H7 (cell line): ENCODE measurements at places on chromosomes 5 and 9.

- no peak for DNase-seq
Observed at GRCh38 chr5:137228816-137229215, 270.3 kb downstream of the SPOCK1 start.

DNA sequence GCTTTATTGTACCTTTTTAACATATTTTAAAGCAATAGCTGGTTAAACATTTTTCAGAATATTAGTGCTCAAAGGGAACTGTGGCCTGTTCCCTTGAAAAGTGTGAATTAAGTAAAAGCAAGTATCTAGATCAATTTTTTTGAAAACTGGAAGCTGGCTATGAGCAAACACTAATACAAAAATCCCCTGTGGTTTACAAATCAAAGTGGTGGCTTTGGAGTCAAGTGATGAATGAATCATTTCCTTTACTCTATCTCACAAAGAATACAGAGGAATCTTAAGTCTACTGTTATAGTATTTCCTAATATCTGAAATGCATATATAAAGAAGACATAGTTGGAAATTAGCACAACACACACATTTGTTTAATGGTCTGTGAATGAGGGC, 212.4 kb upstream of the C9orf72 start:
- DNase-seq: no peak

DNA sequence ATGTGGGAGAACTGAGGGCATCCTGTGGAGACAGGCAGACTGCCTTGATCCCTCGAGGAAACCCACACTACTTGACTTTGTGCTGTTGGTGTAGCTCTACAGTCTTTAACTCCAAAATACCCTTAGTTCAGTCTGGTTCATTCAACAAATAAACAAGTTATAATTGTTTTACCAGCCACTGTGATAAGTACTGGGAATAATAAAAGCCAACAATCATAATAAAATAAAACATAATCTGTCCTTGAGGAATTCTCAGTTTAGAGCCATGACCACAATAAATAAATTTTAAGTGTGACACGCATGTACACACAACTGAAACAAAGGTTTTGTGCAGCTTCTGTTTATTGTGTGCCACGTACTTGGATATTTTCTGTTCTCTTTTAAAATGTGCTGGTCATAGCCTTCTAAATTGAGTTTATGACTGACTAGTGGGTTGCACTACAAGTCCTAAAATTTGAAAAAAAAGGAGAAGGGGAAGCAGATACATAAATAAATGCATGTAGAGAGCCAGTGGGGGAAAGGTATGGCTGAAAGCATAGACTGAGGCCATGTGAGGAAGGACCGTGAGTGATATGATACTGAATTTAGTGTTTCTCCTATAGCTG, 6.2 kb upstream of the SCAMP1 start:
- no peak for DNase-seq

GRCh38 chr5:78730300-78731094, 81.9 kb upstream of the LHFPL2 start:
- DNase-seq: no peak

DNA sequence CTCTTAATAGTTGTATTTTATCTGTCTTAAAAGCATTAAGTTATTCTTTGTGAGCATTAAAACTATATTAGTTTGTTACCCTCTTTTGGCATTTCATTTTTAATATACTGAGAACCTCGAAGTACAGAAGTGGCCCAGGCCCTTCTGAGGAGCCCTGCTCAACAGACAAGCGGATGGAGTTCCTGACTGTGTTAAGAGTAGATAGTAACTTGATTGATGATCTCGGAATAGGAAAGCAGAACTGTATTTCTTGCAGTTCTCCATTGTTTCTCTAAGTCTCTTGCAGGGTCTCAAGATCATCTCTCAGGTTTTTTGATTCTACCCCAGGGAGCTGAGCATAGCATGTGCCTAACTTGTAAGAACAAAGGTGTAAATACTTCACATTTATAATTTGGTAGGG, 139.6 kb downstream of the SMARCA2 start:
- no peak for DNase-seq

DNA sequence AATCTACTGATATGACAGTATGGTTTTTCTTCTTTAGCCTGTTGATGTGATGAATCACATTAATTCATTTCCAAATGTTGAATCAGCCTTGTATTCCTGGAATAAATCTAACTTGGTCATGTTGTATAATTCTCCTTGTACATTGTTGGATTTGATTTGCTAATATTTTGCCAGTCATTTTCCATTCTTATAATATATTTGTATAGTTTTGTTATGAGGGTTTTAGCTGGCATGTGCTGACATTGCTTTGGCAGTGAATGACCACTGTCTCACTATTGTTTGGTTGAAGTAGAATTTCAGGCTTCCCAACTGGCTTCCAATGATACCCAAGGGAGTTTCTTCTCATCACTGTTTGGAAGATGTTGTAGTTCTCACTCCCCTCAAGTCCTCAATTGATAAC, 983.0 kb upstream of the PTPRD start:
- no peak for DNase-seq

DNA sequence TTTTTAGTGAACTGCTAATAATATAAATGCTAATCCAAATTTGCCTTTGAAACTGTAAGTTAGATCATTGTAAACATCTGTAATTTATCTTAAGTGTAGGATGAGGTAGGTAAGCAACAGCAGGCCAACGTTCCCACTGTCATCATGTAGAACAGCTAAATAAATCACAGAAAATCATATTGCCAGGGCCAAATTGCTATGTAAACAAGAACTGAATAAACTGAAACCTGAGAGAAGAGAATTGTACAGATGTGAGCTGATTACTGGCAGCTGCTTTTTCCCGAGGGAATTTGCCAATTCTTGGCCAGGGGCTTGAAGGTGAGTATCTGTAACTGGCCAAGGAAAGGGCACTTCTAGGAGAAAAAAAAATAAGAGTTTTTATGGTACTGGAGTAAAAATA, 97.6 kb downstream of the CDH10 start:
- no peak for DNase-seq

- no peak for DNase-seq
Observed at GRCh38 chr5:128216860-128217531, 133.4 kb downstream of the SLC12A2 start.

- no peak for DNase-seq
Observed at GRCh38 chr5:39816156-39816845, 391.5 kb upstream of the DAB2 start.

- no peak for DNase-seq
Observed at GRCh38 chr9:114141553-114142402, 13.6 kb upstream of the COL27A1 start.

DNA sequence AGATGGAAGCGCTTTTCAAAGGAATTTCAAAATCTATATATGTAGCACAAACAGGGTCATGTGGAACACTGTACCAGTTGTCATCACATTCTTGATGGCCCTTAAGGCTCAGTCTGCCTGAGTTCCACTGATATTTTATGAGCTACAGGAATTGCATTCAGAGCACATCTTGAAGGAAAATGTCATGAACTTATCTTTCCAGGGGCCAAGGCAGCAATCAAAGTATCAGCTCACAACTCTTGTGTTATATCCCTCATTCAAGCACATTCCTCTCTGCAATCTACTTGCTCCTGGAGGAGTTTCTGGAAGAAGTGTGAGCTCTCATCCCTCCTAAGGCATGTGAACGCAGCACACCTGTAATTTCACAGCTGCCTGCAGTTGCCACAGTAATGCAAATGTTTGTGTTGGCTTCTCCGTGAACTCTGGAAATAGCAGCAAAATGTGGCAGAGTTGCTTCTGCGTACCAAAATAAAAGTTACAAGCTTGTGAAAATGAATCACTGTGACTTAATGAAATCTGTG, 89.7 kb upstream of the EQTN start:
- no peak for DNase-seq

DNA sequence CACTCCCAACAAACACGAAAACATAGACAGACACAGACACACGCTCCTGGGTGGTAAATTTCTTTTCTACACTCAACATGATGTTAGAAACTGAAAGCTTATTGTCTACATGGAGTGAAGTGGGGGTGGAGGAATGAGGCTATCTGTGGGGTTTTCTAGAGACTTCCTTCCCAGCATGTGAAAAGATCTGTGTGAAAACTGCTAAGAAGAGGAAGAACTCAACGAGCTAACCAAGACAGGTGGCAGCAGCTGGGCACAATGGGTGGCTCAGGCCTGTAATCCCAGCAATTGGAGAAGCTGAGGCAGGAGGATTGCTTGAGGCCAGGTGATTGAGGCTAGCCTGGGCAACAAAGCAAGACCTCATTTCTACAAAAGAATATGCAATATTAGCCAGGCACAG, 7.6 kb downstream of the FYB1 start:
- DNase-seq: no peak

GRCh38 chr9:6782981-6783380, 25.2 kb downstream of the KDM4C start:
- no peak for DNase-seq

GRCh38 chr5:11449217-11449616, 455.0 kb downstream of the CTNND2 start:
- no peak for DNase-seq

DNA sequence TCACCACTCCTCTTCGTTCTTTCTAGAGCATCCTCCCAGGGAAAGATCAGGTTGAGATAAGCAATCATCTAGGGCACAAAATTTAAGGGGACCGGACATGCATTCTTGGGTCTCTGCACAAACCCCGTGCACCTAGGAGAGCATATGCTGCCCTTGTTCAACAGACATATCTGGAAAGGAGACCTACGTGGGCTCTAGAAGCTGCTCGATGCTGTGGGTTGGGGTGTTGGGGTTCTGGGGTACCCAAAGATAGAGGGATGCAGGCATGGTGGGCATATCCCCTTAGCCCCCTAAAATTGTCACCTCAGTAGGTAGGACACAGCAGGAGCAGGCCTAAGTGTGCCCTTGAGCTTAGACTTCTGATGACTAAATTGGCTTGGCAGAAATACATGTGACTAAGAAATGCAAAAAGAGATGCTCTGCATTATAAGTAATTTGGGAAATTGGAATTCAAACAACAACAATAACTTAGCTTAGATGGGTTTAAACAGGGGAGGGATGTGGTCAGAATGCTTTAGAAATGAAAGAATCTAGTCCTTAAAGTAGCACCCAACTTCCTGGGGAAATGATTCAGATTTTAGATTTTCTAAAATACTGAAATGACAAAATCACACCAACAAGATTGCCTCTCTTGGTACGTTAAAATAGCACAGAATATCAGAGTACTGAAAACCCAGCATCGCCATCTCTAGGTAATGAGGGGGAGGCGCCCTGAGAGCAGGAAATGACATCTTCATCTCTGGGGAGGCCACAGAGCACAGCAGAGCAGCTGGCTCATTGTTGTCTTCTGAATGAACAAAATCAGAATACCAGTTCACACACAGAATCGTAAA, 172.3 kb downstream of the GNA14 start:
- DNase-seq: peak; percentile 26

- DNase-seq: no peak
Observed at GRCh38 chr9:77899679-77900354, 131.8 kb downstream of the GNAQ start.

DNA sequence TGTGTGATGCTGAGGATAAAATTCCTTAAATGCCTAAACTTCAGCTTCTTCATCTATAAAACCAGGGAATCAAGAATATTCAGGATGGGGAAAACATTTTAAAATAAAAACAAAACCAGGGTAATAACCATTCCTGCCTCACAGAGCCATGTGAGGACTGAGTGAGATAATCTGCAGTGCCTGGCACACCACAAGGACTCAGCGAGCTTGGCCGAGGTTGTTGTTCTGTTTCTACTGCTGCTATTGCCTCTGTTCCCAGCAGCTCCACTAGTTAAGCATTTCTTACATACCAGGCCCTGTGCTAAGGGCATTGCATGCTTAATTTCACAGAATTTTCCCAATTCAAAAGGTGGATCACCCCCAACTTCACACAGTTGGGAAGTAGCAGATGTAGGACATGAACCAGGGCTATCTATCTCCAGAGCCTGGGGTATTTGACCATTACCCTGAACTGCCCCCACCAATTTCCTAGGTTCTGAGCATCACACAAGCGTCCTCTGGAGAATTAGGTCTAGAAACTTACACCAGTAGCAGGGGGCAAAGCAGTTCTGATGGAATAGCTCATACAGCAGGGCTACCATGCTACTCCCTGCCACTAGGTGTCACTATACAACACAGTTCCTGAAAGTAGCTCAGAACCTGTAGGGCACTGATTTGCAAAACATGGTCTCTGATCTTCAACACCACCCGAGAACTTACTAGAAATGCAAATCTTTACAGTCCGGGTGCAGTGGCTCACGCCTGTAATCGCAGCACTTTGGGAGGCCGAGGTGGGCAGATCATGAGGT, 74.3 kb downstream of the LRSAM1 start:
- no peak for DNase-seq

DNA sequence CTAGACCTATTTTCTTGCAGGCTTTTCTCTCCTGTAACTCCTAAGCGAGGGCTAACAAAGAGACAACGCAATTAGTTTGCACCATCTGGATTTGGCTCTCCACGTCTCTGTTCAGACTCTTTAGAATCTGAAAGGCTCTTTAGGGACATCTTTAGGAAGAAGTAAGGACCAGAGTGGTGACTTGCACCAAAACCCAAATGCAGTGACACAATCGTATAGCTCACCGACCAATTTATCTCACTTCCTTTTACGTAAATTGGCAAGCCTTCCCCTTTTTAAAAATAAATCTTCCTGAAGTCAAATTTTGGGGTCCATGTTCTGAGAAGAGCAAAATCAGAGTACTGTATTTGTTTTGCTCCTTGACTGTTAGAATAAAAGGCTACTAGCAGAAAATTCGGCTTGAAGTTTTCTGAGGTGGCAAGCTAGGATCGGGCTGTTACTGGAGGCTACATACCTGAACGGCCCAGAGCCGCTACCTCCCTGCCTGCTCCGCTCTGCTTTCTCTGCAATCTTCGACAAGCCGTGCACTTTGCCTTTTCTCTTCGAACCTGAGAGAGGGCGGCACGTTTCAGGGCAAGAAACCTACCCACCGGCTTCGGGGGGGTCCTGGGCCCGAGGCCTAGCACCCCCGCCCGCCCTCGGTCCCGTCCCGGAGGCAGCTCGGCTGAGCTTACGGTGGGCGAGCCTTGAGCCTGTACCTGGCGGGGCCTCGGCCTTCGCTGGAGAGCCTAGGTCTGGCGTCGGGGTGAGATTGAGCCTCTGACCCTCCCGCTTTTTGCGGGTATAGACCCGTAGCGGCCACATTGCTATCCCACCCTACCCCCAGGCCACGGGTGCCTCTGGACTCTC, 537 bp downstream of the MEIKIN start:
- peak; percentile 32 for DNase-seq

DNA sequence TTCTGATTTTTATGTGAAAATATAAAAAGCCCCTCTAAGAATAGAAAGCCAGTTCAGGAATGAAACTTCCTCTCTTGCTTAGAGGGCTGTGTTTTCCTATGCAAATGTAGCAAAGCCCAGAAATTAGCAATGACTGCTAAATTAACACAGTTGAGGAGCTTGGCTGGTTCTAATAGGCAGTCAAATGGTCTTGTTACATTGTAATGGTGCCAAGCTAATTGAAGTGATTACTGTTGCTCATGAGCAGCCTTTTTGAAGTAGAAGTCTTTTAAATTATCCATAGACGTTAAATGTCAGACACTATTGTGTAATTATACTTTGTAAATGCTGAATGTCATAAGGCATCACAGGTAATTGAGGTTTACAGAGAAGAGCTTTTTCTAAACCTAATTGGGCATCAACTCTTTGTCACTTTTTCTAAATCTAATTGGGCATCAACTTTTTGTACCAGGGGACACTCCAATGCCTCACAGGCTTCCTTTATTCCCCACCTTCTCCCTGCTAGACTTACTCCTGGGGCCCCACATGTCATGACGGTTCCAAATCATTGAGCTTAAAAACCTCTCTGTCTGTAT, 229.1 kb downstream of the PSAT1 start:
- DNase-seq: no peak
